ENCODE measurements at places on chromosomes 13 and 19.

DNA sequence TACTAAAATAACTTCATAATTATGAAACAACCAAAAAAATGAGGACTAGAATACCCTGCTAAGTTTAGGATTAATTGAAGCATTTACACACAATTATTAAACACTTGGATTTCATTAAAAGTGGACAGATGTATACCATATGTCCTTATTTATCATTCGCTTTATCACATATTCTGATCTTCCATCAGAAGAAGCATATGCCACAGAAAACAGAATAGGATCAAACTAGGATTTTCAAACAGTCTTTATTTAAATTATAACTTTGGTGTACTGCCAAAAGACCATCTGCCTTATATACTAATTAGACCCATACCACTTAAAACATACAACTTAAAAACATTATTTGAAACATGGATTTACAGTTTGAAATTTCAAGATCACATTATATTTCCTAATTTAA is 727.1 kb upstream of the KLHL1 start:
- no peak for DNase-seq

DNA sequence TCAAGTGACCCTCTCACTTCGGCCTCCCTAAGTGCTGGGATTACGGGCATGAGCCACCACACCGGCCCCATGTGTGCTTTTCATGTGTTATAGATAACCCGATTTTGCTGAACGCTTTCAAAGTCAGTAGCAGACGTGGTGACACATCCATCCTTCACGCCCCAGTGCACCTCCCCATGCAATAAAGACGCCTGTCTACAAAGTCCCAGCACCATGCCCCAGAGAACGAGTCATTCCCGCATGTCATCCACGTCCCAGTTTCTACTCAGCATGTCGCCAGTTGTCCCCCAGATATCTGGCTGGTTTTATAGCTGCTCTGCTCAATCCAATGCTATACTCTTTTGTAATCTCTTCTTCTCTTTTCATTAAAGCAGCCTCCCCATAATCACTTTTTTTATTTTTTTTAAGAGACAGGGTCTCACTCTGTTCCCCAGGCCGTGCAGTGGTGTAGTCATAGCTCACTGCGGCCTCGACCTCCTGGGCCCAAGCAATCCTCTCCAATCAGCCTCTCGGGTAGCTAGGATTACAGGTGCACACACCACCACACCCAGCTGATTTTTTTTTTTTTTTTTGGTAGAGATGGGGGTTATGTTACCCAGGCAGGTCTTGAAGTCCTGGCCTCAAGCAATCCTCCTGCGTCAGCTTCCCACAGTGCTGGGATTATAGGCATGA is 42.5 kb downstream of the DNM2 start:
- no peak for DNase-seq

- no peak for DNase-seq
Measured at GRCh38 chr13:32408296-32409000, 19.5 kb downstream of the N4BP2L1 start.

DNA sequence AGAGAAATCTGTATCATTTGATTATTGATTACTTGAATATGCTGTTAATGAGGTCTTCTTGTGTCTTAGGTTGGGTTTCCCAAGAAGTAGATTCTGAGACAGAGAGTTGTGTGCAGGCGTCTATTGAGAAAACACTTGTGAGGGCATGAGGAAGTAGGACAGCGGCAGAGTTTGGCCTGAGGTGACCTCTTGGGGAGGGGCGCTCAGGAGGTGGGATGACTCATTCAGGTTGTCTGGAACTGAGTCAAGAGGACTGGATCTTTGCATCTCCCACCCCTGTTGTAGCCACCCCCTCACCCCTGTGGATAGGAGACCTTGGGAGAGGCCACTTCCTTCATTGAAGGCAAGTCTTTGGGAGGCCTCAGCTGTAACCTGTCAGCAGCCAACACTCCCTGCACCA is 35.2 kb upstream of the WDFY2 start:
- DNase-seq, result no peak

GRCh38 chr13:40406405-40407120 is 259.9 kb downstream of the FOXO1 start:
- DNase-seq, result no peak

- DNase-seq, result no peak
Measured at GRCh38 chr19:12230751-12231733, 63.6 kb downstream of the ZNF44 start.
